ENCODE measurements at places on chromosomes 3 and 15.

DNA sequence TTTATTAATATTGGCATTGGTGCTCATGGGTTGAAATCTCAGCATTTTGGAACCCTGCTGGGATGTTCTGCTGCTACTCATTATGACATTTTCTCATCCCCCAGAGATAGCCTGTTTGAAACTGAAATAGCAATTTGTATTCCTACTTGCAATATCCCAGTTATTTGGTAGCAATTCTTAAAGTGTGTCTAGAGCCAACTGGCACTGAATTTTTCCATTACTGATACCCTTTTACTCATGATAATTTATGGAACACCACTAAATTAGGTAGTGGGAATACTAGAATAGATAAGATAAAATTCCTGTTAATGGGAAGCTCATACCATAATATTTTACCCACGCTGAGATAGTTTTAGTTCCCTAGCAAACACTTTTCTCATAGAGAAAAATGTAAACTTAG is 309.3 kb downstream of the SV2B start:
- H3K4me3 ChIP-seq = no peak overlapping the region
- no peak for DNase-seq
- H3K27ac ChIP-seq = no peak overlapping the region
- H3K4me1 ChIP-seq = 0 out of 2 replicates have a peak, but pooled peaks cover 3% of the 10 kb centered on the region
- no peaks in the 10 kb centered on the region for H3K27me3 ChIP-seq

DNA sequence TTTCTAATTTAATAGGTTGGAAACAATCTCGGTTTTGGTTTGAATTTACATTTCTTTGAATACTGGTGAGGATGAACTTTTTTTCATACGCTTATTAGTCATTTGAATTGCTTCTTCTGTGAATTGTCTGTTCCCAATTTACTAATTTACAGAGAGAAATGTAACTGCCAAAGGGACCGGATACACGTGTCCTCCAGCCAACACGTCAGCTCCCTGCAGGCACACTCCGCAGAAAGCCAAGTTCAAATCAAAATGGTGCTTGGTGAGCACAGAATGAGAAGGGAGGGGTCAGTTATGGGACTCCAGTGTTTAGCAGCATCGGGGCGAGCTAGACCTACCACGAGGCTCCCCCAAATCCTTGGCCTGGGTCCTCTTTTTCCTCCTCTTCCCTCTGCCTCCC is 10.8 kb upstream of the TSEN2 start:
- no peak overlapping the region for H3K4me3 ChIP-seq
- no peak for DNase-seq
- H3K27ac ChIP-seq = no peak overlapping the region
- no peaks in the 10 kb centered on the region for H3K36me3 ChIP-seq

- no peaks in the 10 kb centered on the region for H3K4me1 ChIP-seq
- no peak overlapping the region for H3K4me3 ChIP-seq
- H3K36me3 ChIP-seq = no peaks in the 10 kb centered on the region
- no peak for DNase-seq
Measured at GRCh38 chr3:10745392-10745791, 70.6 kb upstream of the SLC6A11 start.

DNA sequence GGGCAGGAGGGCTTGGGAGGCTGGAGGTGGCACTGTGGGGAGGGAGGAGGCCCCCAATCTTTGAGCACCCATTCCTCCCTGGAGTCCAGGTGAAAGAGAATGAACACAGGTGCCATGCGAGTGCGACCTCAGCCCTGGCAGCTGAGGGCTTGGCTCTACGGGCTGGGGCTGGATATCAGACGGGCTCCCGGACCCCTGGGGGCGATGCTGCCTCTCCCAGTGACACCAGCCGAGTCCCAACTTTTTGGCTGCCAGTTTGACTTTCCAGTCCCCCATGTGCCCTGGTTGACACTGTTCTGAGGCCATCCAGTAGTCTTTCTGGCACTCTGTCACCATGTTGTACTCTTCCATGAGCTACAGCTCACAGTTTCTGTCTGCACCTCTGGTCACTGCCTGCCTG is 1.2 kb downstream of the VILL start:
- no peak for DNase-seq
- H3K4me3 ChIP-seq = no peak overlapping the region
- no peaks in the 10 kb centered on the region for H3K27me3 ChIP-seq
- no peaks in the 10 kb centered on the region for H3K4me1 ChIP-seq

DNA sequence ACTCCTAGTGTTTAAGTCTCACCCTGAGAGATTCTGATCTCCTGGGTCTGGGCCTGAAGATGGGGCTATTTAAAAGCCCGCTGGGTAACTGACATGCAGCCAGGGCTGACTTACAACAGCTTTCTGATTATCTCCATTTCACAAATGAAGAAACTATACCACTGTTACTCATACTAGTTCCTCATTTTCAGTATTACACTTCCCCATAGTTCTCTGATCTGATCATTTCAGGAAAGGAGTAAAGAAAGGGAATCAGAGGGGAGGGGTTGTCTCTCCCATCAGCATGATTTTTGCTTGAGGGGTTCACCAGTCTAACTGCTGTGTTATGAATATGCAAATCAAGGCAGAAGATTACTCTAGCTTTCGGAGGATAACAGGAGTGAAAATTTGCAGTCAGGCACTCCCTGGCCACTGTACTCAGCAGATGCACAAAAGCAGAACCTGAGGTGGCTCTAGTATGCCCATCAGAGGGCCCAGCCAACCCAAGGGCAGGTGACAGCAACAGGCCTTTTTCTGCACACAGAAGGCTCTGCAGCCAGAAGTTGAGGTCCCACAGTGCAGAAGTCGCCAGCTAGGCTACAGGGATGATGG is 59.4 kb downstream of the DAPK2 start:
- H3K36me3 ChIP-seq = no peaks in the 10 kb centered on the region
- H3K27ac ChIP-seq = no peak overlapping the region
- no peak for DNase-seq
- H3K27me3 ChIP-seq = no peaks in the 10 kb centered on the region
- H3K4me1 ChIP-seq = no peaks in the 10 kb centered on the region
- no peak overlapping the region for H3K4me3 ChIP-seq

Data from SJSA1 (cell line).